ENCODE measurements at places on chromosomes 13 and 19. TPM values are rescaled to one million over a fixed set of nuclear protein-coding genes. Genes with fewer than 3 reads are reported as not detected.

GRCh38 chr13:21671620-21672286 lies 880 bp downstream of the FGF9 start:
- no peaks in the 10 kb centered on the region for H3K36me3 ChIP-seq
- peaks cover 29% of the 10 kb centered on the region for H3K27me3 ChIP-seq
- H3K4me3 ChIP-seq = no peak overlapping the region
- no peaks in the 10 kb centered on the region for H3K4me1 ChIP-seq

DNA sequence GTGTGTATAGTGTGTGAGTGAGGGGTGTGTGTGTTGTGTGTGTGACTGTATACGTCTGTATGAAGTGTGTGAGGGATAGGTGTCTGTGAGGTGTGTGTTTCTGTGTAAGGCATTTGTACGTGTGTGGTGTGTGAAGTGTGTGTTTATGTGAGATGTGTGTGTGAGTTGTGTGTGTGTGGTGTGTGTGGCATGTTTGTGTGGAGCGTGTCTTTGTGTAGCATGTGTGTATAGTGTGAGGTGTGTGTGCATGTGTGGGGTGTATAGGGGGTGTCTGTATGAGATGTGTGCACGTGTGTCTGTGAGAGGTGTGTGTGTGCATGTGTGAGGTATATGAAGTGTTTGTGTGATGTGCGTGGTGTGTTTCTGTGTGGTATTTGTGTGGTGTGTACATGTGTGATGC lies 13.2 kb upstream of the TNFRSF19 start:
- H3K27me3 ChIP-seq = no peaks in the 10 kb centered on the region
- no peak overlapping the region for H3K27ac ChIP-seq
- no peaks in the 10 kb centered on the region for H3K4me1 ChIP-seq
- no peak overlapping the region for H3K4me3 ChIP-seq

GRCh38 chr13:40043764-40044163 lies 388.3 kb downstream of the COG6 start:
- no peak overlapping the region for H3K27ac ChIP-seq
- no peak overlapping the region for H3K4me3 ChIP-seq
- no peaks in the 10 kb centered on the region for H3K27me3 ChIP-seq
- DNase-seq = no peak
- H3K36me3 ChIP-seq = no peaks in the 10 kb centered on the region

DNA sequence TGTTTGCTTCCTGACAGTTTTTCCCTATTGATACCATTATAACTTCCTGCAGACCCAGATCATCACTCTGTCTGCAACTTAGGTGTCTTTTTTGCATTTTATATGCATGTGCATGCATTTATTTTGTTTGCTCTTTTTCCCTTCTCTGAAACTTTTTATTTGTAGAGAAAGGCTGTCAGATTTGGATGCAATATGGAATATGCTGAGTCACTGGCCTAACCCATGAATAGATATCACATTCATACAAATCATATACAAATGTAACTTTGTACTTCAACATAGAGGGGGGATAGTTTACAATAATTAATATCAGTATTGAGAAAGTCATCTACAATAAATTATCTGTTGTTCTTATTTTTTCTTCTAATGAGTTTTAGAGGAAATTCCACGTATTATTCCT lies 1465.0 kb downstream of the EFNB2 start:
- H3K4me1 ChIP-seq = no peaks in the 10 kb centered on the region
- no peak overlapping the region for H3K27ac ChIP-seq
- H3K36me3 ChIP-seq = no peaks in the 10 kb centered on the region
- no peaks in the 10 kb centered on the region for H3K27me3 ChIP-seq
- no peak overlapping the region for H3K4me3 ChIP-seq

- no peak for DNase-seq
- peaks cover 1% of the 10 kb centered on the region for H3K36me3 ChIP-seq
- H3K27ac ChIP-seq = no peak overlapping the region
These were observed 127.1 kb downstream of the VWA8 start for GRCh38 chr13:41833831-41834230.

DNA sequence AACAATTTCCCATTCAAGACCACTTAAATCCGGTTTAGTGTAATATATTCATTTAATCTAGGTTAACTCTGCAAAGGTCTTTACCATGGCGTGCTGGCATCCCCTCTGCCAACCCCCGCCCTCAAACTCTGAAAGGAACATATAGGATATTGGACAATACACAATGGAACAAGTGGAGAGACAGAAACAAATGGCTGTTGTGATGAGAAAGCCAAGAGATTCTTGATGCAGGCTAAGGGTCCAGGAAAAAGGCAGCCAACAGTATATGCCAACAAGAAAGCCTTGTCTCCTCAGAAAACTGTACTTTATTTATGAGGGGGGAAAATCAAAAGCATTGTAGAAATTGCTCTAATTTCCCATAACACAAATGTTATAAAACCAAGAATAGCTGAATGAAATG lies 407.3 kb upstream of the SGCG start:
- H3K4me1 ChIP-seq = no peaks in the 10 kb centered on the region
- no peak for DNase-seq
- H3K36me3 ChIP-seq = no peaks in the 10 kb centered on the region
- no peak overlapping the region for H3K4me3 ChIP-seq

DAND5 gene
- total RNA-seq = not detected

INSR gene
- total RNA-seq = 12.9 TPM
